Neural progenitor cell (in vitro differentiated cells): ENCODE measurements at places on chromosomes 13 and 19.

DNA sequence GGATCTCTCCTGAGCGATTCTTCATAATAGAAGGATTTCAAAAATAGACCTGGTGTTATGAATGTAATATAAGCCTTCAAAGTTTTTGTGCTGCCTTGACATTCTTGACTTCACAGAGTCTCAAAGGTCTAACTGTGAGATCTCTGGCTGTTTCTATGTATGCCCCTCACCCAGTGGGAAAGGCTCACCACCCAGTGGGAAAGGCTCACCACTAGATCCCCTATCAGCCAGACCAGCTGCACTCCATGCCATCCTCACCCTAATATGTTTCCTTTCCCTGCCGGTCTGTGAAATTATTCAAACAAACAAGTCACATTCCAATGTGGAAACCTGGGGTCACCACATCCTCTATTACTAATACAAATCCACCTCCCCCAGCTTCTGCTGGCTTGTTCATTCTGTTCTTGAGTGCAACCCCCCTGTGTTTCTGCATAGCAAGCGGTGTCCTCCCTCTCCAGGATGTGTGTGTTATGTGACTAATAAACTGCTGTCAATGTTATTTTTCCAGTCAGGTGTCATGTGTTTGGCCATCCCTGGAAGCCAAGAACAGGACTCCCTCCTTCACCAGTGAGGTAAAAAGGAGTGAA lies 13.8 kb upstream of the SLITRK1 start:
- DNase-seq: no peak

GRCh38 chr13:103157016-103157415 lies 90.8 kb upstream of the SLC10A2 start:
- DNase-seq: no peak

DNA sequence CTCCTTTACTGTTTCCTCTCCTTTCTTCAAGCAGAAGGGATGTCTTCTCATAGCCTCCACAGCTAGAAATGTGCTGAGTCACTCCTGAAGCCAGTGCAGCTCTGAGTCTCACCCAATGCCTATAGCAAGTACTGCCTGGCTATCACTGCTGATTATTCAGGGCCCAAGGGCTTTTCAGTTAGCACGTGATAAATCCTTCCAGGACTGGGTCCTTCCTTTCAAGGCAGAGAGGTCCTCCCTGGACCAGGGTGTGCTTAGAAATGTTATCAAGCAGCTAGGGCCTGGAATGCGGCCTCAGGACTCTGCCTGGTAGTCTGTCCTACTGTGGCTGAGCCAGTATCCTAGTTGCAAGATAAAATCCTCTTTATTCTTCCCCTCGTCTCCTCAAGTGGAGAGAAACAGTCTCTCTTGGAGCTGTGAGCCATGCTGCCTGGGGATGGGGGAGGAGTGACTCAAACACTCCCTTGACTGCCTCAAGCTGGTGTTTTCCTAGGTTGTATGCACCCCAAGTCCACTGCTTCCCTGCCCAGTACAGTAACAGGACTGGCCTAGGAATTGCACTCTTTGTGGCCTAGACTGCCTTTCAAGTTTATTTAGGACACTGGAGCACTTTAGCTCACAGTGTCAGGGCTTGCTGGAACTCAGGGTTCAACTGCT lies 198.7 kb upstream of the SERP2 start:
- DNase-seq: no peak

DNA sequence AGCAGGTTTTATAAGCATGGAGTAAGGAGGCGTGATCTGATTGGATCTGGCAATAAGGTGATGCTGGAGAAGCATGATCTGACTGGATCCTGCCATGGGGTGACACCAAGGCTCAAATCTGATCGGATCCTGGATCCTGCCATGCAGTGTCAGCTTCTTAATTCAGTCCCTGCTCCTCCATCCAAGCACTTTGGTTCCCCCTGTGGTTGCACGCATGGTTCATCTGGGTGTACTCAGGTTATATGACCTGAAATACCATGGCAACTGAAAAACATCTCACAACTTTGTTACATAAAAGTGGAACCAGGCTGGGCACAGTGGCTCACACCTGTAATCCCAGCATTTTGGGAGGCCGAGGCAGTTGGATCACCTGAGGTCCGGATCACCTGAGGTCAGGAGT lies 17.6 kb upstream of the KLK4 start:
- DNase-seq: no peak

DNA sequence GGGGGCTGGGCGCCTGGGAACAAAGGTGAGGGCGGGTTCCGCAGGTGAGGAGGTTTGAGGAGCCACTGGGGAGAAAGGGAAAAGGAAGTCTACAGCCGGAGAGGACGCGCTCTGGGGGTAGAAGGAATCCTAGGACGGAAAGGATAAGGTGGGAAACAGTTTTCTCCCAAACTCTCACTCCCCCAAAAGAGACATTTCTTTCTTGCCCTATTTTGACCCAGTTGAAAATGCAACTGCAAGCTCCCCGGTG lies 651 bp upstream of the POLR1D start:
- no peak for DNase-seq

DNA sequence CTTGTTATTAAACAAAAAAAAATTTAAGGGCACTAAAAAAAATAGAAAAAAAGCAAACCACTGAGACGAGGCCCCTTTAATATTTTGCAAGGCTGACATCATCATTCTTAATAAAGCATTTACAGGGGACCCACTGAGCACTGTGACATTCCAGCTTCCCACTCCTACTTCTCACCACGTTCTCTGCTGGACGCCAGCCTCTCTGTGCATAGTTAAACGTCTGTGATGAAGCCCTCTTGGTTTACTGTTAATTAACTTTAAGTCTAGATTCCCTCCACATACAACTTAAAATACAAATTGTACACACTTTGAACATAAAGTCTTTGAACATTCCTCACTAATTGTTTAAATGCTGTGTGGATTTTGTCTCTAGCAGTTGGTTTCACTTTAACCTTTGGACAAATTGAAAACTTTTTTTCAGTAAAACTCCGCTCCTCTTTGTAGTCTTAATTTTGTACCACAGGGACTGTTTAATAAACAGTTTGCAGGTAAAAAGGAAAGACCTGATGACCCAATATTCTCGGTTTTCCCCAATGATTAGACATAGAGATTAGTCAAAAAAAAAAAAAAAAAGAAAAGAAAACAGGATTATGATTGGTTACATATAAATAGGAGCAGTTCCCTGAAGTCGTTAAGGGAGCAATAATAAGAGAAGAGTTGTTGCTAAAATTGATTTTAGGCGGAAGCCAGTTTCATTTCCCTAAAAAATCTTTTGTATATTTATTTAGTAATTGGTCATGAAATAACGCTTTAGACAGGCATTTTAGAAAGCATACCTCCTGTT lies 219.8 kb downstream of the MZT1 start:
- DNase-seq: no peak
